ENCODE measurements at places on chromosomes 6 and 20.

- no peak for DNase-seq
These were observed 12.4 kb downstream of the GRM1 start for GRCh38 chr6:146041282-146041681.

DNA sequence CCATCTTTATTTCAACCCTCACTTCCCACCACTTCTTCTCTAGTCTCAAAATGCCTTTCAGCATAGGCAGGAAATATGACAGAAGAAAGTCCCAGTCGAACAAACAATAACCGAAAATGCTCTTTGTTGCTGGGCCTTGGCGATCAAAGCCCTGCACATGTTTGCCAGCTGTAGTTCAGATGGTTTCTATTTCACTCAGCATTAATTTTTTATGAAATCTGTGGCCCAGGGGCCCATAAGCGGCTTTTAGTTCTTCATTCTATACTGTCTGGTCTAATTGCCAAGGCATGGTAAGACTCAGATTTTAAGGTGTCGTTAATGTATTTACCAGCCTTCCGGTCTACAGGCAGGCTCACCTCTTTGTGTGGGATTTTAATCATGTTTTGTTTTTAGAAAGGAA, 10.9 kb upstream of the F13A1 start:
- no peak for DNase-seq

DNA sequence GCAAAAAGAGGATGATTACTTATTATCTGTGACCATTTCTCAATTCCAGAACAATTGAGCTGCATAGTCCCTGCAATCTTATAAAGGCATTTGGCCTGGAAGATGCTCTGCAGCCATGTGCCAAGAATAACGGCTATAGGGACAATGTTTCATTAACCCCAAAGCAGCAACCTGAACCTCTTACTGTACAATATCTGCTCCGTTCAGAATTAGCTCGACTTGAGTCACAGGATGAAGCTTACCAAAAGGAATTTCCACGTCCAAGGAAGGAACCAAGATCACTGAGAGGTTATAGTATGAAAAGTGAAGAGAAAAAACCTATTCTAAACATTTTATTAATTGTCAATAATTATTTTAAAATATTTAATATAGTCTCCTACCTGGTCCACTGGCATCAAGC, 167.3 kb upstream of the GMDS start:
- DNase-seq = no peak

DNA sequence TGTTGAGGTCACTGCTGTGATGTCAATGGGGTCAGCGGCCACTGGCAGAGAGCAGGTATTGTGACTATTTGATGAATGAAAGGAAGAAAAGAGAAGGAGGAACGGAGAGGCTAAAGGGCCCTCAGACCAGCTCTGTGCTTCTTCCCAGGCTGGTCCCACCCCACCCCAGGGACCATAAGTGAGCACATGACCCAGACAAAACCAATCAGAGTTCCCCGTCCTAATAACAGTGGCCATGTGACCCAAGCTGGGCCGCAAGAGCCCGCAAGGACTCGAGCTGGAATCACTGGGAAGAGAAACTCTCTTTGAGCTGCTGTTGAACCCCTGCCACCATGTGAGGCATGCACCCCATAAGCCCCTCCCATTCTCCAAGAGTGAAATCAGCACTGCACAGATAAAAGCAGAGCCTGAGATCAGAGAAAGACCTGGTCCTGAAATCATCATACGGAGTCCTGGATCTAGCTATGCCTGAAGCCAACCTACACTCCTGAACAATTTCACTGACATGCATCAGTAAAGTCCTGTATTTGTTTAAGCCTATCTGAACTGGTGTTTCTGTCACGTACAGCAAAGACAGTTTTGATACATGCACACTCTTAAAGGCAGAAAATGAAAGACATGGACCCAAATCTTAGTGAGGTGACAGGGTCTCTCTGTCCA, 90.2 kb downstream of the PREX1 start:
- peak; percentile 74 for DNase-seq

GRCh38 chr6:5781019-5781418, 225.7 kb downstream of the NRN1 start:
- DNase-seq = no peak

GRCh38 chr6:15770347-15771143, 107.7 kb upstream of the DTNBP1 start:
- DNase-seq = no peak

DNA sequence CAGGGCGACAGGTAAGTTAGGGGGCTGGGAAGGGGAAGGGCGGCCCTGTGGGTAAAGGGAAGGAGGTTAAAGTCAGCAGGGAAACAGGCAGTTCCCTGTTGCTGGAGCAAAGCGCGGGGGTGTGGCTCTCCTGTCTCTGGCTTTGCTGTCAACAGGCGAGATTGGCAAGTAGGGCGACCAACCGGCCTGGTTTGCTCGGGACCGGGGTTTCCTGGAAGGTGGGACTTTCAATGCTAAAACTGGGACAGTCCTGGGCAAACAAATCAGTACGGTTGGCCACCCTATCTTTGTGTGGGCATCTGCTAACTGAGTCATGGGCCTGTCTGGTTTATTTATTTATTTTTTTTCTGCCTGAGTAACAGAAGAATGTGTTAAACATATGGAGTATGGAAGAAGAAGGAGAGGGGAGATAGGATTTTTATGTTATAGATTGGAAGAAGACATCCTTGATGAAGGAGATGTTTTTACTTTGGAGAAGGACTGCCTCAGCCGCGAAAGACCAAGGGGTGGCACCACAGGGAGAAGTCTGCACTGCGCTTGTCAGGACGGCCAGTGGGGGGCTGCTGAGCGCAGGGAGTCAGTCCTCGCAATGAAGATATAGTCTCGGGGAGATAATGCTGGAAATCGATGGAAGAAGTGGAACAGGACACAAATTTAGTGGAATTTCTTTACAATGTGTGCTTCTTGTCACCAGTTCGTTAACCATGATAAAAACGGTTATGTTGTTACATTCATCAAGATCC, 43.4 kb upstream of the ESR1 start:
- peak; percentile 38 for DNase-seq

GRCh38 chr6:113068570-113068969, 721.4 kb downstream of the RFPL4B start:
- no peak for DNase-seq
